ENCODE measurements at places on chromosomes 5 and 9.

DNA sequence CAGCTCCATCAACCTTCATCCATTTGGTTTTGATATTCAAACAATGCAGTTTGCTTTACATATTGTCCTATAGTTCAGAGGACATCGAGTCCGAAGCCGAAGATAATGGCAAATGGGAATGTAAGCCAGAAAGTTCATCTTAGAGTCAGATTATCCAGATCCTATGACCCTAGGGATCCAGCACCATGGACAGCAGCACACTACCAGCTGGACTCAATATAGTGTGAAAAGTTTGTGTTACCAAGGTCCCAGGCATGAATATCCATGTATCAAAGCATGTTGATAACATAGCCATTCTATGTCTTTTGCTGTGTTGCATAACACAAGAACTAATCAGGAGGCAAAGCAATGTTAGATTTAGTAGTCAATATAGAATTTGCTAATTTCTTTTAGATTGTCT is 46.3 kb downstream of the FSTL4 start:
- DNase-seq: no peak

- no peak for DNase-seq
Observed at GRCh38 chr9:121013911-121014310, 36.2 kb downstream of the C5 start.

DNA sequence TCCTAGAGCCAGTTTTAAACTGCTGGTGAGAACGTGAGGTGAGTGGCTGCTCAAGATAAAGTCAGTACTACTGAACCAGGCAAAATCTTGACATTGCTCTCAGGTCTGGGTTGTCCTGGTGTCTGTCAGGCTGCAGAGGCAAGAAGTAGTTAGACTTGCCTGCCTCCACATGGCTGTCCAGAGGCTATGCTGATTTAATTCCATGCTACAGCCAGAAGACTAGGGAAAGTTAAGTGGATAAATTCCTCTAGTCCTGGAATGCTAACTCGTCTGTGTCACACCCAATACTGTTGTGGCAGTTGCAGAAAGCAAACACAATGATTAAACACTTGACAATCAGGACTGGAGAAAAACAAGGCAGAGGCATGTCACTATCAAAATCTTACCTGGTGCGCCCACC is 118.9 kb downstream of the ACER2 start:
- no peak for DNase-seq

- no peak for DNase-seq
Observed at GRCh38 chr5:81397176-81397575, 3.2 kb upstream of the ACOT12 start.

DNA sequence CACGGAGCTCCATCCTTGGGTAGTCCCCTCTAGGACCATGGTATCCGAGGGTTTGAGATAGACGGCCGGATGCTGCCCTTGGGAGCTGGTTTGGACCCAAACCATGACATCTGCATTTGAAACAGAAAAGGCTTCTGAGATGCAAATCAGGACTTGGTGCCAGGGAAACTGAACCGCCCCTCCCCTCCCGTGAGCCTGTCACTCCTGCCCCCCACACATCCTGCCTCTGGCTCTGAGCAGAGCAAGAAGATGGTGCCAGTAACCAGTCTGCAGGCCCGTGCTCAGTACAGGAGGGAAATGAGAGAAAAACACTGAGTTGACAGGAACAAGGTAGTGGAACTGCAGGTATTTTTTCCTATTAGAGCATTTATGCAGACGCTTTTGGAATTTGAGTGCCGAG is 18.6 kb downstream of the ARPC5L start:
- DNase-seq: no peak

DNA sequence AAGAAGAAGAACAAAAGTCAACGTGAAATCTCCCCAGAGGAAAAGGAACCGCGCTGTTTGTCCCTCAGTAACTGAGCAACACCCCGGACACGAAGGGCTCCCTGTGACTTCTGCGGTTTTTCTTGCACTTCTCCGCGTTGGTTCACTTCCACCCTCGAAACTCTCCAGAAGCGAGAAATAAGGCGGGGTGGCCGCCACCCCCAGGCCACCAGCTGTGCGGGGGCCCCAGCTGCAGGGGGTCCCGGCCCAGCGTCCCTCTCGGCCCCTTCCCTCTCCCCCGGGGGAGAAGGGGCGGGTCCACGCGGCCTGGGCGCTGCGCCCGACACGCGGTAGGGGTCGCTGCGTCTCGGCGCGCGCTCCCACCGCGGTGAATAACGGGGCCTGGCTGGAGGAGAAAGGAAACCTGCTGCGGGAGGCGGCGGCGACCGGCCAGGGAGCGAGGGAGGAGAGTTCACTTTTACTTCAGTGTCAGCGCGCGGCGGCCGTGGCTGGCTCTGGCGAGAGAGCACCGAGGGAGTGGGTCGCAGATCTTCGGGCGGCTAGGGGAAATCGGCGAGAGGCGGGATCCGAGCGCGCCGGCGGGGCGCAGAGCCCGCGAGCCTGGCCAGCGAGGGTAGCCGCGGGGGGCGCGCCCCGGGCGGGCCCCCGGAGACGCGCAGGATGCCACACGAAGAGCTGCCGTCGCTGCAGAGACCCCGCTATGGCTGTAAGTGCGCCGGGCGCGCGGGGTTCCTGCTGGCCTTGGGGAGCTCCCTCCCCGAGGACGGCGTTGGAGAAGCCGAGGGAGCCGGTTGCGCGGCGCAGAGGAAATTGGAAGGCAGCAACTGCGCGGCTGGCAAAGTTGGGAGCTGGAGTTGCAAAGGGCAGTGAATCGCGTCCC is at the start of gene IQGAP2:
TSS of gene IQGAP2 (plus strand) at position 400 of the 880 bp plus-strand sequence. CDS start at position 661, 261 bp downstream.
- DNase-seq: no peak

DNA sequence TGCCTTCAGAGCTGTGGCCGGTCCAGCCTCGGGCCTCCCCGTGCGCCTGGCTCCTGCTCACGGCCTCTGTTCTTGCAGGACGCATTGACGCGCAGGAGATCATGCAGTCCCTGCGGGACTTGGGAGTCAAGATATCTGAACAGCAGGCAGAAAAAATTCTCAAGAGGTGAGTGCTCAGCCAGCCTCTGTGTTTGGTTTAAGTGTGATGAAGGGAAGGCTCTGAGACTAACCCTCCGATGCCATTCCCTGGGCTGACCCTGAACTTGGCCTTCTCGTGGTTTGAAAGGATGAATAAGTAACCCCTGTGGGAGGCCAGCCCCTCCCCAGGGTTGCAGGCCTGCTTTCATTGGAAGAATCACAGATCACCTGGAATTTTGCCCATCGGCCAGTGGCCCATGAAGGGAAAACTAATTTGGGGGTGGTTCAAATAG is 26.3 kb downstream of the PTGES2 start:
- DNase-seq: no peak

Data from COR-L47 (cell line).